Astrocyte of the hippocampus (primary cell): ENCODE measurements at places on chromosomes 4 and X.

DNA sequence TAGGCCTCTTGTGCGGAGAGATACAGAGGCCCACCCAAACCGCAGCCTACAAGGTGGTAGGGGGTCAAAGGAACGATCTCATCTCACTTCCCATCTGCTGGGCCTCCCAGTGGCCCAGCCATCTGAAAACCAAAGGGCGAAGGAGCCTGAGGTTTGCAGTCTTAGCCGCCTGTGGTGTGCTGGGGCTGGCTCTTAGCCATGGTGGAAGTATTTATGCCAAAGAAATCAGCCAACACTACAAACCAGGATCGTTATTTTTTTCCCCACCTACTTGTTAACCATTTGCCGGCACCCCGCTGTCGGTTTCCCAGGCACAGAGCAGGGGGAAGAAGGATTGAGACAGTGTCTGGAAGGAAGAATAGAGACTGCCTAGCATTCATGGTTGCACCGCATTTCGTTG, 30.9 kb upstream of the CDKL5 start:
- DNase-seq: peak; percentile 72

DNA sequence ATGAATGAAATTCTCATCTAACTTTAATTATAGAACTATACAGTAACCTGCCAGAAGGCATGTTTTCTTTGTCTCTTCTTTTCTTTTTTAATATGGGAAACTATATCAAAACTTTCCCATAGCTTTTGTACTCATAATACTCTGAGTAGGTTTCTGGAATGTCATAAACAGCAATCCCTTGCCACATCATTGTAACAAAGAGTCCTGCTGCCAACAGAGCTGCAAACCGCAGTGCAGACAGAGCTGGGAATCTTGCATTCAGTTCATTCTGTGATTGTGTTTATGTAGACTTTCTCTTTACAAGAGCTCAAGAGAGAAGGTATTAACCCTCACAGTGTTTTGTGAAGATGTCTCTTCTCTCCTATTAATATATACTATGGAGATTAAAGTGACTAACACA, 304.4 kb upstream of the SLIT2 start:
- DNase-seq: peak; percentile 70

DNA sequence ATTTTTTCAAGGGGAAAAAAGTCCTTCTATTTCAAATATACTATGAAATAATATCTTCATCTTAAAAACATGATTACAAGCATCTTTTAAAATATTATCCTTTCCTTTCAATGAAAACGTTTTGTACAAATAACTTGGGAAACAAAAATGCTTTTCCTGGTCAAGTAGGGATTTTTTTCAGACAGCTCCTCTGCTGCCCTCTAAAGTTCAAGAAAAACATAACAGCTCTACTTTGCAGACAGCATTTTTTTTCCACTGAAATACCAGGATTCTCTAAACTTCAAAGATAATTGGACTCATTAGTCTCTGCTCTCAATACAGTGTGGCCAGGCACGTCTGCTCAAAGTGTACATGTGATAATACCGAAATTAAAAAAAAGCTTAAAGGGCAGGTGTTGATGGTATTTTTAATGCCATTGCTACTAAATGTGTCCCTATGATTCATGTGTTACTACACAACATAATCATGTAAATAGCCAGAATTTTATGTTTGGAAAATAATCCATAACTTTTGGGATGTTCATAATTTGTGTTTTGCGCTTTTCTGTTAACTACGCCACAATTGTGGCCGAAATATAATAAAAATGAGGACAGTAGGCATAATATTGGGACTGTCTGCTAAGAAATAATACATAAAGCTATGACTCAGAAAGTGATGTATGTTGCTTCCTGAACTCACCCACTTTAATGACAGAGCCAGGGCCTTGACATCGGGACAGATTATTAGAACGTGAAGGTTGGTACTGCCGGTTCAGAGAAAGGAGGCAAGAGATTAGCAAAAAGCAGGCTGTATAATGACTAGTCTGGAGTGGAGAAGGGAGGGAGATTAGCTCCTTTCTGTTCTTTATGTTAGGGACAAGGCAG, 478.9 kb downstream of the KCNIP4 start:
- DNase-seq: peak; percentile 54

- DNase-seq: no peak
These were observed 86.5 kb upstream of the OTUD4 start for GRCh38 chr4:145266881-145267280.

DNA sequence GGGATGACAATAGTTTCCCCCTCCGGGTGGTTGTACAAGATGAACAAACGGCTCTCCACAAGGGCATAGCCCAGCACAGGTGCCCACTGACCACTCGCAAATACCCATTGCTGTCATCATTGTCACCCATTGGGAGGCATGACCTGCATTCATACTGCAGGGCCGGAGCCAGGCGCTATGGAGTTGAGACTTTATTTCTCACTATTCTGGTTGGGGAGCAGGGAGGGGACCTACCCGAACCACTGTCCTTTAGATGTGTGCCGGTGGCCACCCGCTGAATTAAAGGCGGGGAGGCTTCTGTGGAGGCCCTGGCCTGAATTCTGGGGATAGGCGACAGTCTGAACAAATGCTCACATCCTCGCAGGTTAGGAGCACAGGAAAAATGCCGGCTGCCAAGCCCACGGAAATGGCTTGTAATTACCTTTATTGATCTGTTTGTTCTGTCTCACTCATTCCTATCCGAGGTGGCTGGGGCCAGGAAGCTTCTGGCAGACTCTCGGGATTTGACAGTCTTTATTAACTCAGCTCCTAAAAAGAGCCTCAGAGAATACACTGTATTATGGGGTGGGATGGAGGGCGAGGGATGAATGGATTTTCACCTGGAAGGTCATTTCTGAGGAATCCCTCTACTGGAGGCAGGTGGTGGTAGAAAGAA, 125.1 kb upstream of the PSAPL1 start:
- no peak for DNase-seq

GRCh38 chr4:176443646-176444409, 124.1 kb downstream of the SPCS3 start:
- DNase-seq: peak; percentile 85

DNA sequence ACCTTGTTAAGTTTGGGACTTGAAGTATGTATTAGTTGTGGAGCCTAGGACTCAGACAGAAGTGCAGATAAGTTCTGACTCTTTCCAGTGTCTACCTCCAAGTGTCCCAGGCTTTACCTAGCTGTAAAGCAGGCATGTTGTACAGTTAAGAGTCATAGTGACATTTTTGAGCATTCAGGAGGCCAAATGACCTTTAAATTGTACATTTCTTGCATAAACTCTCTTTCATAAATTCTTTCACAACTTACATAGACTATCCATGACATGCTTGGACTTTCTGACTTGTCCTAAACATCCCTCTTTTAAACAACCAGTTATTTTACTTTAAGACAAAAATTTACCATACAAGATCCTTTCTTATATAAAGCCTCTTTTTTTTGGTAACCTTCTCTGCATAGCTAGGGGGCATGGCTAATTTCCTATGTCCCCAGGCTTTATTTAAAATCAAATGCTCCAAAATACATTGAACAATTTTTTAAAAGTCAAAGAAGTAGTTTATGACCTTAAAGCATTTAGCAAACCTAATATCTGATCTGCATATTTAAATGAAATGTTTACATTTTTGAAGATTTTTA, 40.1 kb upstream of the UGT8 start:
- DNase-seq: peak; percentile 3

DNA sequence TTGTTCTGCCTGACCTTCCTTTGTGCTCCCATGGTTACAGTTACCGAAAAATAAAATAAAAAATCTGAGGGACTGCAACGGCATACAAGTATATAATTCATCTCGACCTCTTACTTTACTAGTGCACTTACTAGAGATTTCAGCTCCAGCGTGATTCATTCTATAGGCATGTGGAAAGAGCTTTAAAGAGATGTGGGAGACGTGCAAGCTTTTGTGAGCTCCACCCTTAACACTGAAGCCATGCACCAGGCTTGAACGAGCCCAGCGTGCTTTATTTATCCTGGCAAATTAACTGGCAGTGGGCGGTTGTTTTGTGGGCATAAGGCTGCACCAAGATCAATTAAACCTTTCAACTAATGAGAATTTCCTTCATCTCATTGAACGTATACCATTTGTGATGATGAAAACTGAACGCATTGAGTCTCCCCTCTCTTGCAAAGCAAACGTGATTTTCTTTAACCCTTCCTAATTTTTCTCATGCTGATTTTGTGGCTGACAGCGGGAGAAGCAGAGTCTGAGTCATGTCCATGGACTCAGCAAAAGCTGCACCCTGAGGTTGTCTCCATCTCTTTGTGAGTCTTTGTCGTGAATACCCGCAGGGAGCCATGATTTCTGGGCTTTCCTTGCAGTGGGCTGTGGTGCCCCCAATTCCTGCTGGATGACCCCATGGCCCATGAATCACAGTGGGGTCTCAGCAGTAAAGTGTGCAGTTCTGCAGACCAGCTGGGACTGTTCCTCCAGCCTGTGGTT, 60.1 kb downstream of the MXRA5 start:
- DNase-seq: peak; percentile 80
